RWPE1 (cell line): ENCODE measurements at places on chromosomes 12 and 14.

- peak; percentile 44 for DNase-seq
These were observed 534.2 kb downstream of the LRFN5 start for GRCh38 chr14:42140831-42141279.

DNA sequence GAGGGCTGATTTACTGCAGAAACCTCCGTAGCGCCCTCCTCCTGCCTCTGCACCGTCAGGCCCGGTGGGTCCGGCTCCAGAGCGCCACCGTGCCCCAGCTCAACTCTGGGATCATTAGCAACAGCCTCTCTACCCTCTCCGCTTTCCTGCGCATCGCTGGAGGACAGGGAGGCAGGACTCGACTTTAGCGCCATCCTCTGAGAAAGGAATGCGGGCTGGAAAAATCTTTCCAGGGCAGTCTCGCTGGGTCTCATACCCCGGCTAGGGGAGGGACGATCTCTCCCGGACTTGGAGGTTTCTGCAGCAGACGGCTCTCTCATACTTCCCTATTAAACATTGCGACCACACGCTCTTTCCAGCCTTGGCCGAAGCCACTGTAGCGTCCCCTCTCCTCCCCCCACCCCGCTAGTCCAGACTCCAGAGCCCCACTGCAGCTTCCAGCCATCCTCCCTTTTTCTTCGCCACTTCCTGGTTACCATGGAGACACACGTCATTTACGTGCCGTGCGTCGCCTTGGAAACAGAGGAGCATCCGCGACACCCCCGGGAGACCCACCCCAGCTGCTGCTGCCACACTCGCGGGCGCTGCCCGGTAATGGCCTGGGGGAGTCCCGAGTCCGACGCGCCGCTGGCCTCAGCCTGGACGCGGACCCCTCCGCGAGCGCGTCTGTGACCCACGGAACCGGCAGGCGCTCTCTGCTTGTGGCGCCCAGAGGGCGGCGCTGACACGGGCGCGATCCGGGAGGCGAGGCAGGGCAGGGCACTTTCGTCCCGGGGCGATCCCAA, at the start of gene CCDC184:
TSS of gene CCDC184 (plus strand) at position 554 of the 785 bp plus-strand sequence. CDS start 479 bp downstream, outside the sequence.
- DNase-seq = peak; percentile 34

DNA sequence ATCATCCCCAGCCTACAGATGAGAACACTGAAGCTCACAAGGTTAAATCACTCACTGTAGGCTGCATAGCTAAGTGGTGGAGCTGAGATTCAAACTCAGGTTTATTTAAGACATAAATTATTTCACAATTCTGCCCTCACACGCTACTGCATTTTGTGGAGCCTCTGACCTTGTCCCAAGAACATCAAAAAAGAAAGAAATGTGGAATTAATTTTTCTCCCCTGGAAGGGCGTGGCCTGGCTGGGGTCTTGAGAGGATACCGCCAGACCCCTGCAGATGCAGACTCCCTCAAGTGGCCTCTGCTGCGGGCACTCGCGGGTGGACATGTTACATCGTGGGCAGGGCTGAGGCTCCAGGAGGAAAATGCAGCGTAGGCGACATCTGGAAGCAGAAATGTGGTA, 40.6 kb downstream of the LTBP2 start:
- DNase-seq = no peak

- DNase-seq = no peak
These were observed 239.2 kb downstream of the NUAK1 start for GRCh38 chr12:105899589-105899988.

DNA sequence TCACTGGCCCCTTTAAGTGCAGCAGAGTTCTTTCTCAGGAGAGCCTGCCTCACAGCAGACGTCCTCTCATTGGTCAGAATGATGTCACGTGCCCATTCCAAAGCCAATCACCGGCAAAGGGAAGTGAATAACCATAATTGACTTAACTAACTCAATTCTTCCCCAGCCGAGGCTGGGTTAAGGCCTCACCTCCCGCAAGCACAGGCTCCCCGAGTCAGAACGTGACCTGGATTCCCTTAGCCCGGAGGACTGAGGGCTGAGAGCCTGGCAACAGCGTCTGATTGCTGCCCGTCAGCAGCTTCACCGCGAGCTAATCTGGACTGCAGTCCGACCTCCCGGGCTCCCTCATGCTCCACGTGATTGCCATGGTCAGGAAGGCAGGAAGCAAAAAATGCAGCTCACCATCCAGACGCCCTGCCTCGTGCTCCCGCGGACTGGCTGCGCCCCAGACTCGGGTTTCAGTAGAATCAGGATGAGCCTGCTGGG, 92.1 kb upstream of the FZD10 start:
- DNase-seq = no peak

- DNase-seq = no peak
These were observed 170.5 kb downstream of the TSPAN9 start for GRCh38 chr12:3247629-3248161.

DNA sequence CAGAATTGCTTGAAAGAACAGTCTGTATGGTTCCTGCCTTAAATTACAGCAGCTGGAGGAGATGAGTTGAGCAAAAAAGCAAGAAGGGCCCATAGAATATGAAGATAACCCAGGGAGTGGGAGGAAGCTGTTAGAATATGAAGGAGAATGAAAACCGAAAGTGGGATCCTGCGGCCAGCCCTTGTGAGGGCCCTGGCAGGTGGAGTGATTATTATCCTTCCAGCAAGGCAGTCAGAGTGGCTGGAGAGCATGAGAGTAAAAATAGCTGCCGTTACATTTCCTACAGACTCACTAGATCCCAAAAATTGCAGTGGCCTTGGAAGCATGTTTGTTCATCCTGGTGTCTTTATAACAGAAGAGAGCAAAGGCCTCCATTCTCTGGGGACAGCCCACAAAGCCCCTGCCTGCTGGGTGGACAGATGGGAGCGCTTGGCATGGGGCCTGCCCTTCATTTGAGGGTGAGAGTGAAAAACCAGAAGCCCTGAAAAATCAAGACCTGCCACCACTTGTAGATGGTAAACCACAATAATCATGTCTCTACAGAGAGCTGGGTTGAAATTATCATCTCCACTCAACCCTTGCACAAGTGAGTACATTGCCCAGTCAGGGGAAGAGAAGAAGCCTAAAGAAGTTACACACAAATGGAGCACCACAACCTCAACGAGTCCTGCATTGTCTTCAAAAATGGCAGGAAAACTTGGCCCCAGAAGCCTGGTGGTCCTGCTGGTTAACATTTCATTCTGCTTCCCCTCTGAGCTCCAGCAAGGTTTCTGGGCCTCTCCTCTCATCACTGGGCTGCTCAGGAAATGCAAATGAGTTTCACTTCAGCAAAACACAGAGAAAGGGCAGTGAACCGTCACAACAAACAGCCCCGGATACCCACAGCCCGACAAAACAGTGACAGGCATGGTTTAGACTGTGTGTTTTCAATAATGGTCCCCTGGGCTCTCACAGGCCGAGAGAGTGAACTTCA, 20.5 kb downstream of the ZDHHC22 start:
- DNase-seq = no peak

- peak; percentile 45 for DNase-seq
These were observed 41.9 kb upstream of the FKBP4 start for GRCh38 chr12:2752676-2753371.

DNA sequence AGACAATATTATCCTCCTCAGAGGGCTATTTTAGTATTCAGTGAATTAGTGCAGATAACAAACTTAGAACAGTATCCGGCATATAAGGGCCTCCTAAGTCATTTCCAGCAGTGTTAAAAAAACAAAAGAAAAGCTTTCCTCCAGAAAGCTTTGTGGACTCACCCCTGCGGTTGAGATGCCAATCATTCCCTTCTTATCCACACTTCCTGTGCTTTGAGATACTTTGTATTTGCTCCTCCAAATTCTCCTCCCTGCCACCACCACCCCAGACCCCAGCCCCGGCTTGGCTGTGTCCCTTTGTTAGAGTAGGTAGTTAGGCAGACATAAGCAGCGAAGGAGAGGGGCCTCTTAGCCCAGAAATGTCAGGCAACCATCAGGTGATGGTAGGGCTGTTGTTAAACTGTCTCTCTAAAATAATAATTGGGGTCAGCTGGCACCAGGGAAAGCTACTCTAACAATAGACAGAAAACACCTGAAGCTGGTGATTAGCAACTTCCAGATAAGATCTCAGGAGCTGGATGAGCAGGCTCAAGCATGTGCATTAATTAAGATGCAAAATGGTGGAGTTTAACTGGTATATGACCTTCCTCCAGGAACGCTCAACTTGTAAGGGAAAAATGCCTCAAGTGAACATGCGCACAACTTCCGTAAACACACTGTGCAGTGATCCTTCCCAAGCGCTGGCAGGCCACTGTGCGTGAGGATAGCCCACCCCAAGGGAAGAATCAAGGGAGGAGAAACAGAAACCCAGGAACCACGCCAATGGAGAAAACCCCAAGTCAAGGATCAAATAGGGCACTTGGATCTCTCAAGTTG, 152.1 kb upstream of the EEA1 start:
- no peak for DNase-seq

DNA sequence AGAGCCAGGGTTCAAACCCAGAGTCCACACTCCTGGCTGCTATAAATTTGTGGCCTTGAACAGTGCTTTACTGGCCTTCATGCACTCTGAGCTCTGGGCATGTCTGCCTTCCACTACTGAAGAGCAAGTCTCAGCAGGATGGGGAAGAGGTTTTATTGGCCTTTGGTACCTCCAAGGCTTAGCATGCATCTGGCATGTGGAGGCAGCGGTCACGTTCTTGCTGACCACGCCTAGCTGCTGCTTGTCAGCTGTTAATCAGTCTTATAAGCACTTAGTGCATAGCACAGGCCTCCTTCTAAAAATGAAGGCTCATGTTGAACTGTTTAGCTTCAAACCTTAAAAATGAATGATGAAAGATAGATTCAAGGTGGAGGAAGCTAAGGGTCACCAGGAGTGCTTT, 177.5 kb downstream of the PELI2 start:
- peak; percentile 25 for DNase-seq

DNA sequence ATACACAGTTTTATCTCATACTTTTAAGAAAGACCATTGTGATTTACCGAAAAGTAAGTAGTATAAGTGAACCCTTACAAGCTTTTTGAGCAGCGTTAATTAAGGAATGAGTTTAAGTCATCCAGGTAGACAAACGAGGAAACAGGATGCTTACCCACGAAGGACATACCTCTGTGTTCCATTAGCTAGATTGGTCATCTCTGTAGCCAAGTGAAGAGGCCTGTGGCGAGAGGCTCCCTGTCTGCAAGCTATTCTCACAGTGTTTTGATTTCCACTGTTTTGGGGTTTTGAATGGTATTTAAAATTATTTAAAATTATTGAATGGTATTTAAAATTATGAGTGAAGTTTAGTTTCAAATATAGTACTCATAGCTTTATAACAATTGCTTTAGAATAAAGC, 342.1 kb upstream of the RGS6 start:
- no peak for DNase-seq

DNA sequence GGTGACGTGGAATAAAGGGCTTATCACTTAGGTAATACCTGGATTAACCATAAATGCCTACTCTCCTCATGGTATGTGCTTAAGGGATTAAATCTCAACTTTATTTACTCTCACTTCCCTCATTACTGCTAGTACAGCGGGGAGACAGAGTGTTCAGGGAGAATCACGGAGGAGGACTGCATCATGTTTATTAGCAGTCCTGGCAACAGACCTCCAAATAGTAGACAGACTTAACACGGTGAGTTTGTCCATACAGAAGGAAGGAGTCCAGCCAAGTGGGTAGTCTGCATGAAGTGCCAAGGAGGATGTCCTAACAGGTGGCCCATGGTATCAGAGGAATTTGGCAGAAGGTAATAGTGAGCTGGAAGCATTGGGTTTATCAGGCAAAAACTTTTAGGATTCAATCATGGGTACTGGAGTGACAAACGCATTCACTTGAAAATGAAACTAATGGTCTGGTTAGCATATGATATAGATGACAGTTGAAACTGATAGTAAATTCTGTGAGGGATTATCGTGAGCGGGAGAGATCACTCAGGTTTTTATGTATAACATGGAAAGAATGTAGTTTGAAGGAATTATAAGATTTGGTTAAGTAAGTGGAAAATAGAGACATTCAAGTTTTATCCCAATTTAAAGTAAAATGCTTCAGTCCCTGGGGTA, 471.8 kb downstream of the TMEM117 start:
- no peak for DNase-seq

GRCh38 chr14:51455041-51455835, 196.5 kb upstream of the FRMD6 start:
- no peak for DNase-seq

DNA sequence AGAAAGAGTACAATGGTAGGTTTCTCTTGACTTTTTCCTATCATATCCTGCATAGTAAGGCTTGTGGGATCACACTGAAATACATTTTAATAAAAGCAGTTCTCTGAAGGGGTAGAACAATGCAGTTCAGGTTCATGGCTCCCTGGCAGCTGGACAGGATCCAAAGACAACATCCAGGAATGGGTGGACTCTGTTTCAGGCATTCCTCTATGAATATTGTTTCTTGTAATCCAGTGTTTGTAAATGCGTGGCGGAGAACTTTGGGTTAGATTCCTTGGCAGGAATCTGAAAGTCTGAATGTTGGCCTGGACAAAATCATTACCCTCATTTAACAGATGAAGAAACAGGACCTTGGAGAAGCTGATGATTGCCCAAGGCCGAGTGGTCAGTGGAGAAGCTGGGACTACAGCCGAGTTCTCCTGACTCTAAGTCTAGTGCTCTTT, 43.5 kb downstream of the SYNE2 start:
- peak; percentile 36 for DNase-seq

DNA sequence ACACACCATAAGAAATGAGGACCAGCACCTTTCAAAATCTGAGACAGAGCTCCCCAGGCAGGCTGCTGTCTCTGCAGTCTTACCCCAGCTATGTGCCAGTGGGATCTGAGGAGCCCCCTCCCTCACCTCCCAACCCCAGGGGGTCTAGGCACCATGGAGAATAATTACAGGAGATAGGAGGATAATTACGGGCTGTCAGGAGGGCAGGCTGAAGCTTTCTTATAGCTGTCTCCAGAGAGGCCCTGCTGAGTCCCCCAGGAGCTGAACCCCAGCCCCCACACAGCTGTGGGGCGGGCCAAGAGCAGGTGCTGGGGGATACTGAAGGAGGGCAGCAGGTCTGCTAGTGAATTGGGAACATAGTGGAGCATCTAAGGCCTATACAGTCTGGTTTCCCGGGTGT, 6.8 kb downstream of the CPNE6 start:
- no peak for DNase-seq

- no peak for DNase-seq
These were observed 131.8 kb downstream of the KITLG start for GRCh38 chr12:88448337-88448915.

DNA sequence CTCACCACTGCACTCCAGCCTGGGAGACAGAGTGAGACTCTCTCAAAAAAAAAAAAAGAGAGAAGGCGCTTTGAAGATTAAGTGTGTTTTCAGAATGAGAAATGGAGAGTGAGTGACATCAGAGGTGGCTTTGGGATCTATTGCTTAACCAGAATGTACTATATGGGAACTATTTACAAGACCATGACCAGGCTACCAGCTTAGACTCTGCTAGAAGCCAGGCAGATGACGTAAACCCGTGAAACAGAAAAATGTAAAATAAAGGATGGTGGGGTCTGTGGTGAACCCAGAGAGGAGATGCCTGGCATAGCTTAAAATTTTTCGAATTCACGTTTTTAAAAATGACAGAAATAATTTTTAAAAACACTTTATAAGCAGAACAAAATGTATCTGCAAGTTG, 82.0 kb downstream of the IFT43 start:
- no peak for DNase-seq
